ENCODE measurements at places on chromosomes 4 and X.

- no peak for DNase-seq
These were observed 88.3 kb upstream of the GRID2 start for GRCh38 chr4:92215476-92215875.

- DNase-seq, result no peak
These were observed 104.1 kb downstream of the IL1RAPL2 start for GRCh38 chrX:104670051-104670450.

DNA sequence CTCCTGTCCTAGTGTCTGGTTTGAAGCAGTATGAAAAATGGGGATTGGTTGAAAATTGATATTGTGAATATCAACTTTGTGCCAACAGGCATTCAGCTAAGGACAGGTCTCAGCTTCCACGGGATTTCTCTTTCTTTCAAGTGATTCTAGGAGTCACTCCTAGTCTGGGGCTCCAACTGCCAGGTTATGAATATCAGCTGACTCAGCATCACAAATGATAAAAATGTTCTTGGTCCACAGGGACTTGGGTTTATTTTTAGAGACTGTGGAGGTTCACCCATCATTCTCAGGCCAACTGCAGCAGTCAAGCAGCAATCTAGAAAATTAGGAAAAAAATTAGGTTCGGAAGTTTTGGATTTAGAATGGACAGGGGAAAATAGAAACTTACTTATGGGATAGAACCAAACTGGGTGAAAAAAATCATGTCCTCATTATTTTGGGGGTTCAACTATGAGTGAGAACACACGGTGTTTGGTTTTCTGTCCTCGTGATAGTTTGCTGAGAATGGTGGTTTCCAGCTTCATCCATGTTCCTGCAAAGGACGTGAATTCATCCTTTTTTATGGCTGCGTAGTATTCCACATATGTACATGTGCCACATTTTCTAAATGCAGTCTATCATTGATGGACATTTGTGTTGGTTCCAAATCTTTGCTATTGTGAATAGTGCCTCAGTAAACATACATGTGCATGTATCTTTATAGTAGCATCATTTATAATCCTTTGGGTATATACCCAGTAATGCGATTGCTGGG, 29.0 kb upstream of the TCP11X1 start:
- DNase-seq, result no peak

DNA sequence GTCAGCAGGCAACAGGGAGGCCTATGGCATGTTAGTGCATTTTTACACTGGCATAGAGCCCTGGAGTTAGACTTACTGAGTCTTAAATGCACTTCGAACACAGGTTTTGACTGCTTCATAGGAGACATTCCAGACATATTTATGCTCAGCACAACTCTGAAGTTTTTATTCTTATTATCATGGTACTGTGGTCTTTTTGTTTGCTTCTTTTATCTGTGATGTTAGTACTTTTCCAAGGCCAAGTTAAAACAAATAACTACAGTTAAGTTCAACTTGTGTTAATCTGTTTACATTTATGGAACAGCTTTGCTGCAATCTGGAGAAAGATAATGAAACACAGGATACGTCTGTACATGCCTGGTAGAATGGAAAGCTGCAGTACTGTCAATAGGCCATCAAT, 76.5 kb downstream of the COL4A5 start:
- no peak for DNase-seq

GRCh38 chr4:7900334-7900909, 39.2 kb downstream of the AFAP1 start:
- DNase-seq, result no peak

DNA sequence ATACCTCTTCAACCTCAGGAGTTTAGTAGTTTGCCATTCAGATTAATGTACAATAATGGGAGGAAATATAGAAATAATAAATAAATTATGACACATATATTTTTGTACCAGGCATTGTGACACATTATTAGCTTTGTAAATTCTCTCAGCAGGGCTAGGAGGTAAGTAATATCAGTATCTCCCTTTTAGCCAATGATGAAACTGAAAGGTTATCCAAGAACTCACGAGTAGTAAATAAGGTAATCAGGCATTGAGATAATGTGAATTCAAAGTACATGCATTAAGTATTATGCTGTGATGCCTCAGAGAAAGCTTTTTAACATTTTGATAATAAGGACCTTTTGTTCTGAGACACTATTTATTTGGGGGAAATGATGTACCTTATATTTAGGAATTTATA, 5.3 kb upstream of the ARAP2 start:
- DNase-seq, result no peak

GRCh38 chrX:155334486-155335336, at the start of gene CLIC2:
CLIC2 (minus strand) TSS chrX:155334614; CDS start chrX:155334427, 187 bp downstream.
- DNase-seq, result no peak

DNA sequence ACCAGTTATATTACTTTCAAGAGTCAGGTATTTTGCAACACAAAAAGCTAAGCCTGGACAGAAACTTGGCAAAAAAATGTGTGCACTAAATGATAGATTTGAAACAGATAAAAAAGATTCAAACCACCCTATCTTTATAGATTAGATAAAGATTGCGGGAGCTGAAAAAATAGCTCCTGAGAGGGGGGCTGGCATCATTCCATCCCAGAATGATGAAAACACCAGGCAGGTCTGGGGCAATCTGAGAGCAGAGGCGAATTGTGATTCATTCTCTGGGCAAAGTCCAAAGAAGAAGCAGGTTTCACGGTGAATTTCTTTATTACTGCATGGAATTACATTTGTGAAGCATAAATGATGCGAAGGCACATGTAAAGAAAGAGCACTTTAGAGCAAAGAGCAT, 168.5 kb upstream of the DMD start:
- DNase-seq, result no peak

DNA sequence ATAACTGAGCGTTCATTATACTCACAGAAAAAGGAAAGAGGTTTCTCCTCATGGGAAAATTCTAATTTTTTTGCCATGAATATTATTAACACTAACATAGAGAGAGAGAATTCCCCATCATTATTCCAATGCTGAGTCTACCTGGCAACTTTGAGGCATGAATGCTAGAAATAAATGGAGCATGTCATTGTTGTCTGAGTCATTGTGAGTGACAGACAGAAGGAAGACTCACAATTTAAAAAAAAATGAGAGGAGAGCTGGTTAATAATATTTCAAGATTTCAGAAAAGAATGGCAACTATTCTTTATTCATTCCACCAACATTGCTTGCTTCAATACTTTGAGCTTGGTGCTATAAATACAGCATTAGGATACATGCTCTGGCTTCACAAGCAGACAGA, 170.4 kb upstream of the HS3ST1 start:
- DNase-seq, result no peak

DNA sequence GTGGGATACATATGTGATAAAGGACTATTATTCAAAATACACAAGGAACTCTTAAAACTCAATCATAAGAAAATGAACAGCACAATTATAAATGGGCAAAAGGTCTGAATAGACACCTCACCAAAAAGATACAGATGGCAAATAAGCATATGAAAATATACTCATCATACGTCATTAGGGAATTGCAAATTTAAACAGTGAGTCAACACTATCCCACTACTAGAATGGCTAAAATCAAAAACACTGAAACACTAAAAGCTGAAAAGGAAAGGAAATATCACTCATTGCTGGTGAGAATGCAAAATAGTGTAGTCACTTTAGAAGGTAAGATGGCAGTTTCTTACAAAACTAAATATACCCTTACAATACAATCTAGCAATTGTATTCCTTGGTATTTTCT, 597.0 kb upstream of the PABPC4L start:
- DNase-seq, result no peak

- DNase-seq, result no peak
These were observed 403.7 kb upstream of the TRAM1L1 start for GRCh38 chr4:117489107-117489506.

- no peak for DNase-seq
These were observed 173.5 kb upstream of the FMR1 start for GRCh38 chrX:147738265-147738664.

DNA sequence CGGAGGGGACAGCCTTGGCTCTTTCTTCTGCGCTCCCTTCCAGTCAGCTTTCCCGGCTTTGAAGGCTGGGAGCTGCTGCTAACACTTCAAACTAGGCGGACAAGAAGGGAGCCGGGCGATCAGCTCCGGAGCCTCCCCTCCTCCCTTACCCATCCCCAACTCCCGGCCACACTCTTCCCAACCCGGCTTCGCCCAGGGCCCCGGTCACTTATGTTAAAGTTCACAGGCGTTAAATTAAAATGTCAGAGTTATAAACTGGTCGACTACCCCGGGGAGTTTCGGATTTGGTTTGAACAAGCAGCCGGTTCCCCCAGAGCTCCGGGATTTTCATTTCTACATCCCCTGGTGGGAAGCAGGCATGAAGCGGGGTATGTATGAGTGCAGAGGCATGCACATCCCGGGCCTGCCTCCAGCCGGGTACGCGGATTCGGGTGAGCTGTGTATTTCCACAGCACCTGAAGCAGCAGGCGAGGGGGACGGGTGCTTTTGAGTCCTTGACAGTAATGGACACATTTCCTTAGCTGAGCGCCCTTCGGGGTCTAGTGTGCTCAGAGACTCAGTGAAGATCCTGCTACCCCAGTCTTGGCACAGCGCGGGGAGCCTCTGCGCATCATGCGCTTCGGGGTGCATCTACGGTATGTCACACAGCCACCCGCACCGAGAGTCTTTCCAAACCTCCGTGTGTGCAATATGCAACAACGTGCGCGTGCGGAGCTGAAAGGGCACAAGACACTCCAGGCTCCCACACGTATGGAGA, 880 bp downstream of the UNC5C start:
- no peak for DNase-seq

DNA sequence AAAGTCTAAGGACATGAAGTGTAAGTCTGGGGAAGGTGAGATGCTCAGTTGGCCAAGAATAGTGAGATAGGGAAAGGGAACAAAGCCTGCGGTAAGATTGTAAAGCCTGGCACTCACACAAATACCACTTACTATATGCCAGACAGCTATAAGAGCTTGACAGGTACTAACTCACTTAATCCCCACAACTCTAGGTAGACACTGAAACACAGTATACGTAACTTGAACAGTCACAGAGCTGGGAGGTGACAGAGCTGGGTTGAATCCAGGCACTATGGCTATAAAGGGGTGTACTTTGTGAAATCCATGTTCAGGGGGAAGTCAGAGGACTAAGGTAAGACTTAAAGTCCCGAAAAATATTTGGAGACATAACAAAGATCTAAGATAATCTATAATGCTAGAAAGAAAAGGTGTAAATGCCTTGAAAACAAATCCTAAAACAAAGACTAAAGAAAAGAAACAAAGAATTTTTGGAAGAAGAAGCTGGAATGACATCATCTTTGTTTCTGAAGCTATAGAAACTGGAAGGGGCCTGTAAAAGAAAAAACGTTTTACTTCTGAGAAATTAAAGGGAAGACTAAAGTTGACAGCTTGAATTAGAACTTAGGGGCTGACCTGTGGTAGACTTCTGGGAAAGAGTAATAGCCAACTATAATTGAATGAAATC, 172.5 kb downstream of the PPP3CA start:
- DNase-seq, result no peak

GRCh38 chr4:154478128-154478527, 13.5 kb downstream of the DCHS2 start:
- no peak for DNase-seq

GRCh38 chr4:186020106-186020792, 48.7 kb upstream of the TLR3 start:
- DNase-seq, result no peak

- no peak for DNase-seq
These were observed 50.2 kb downstream of the SMAD1 start for GRCh38 chr4:145531859-145532258.

DNA sequence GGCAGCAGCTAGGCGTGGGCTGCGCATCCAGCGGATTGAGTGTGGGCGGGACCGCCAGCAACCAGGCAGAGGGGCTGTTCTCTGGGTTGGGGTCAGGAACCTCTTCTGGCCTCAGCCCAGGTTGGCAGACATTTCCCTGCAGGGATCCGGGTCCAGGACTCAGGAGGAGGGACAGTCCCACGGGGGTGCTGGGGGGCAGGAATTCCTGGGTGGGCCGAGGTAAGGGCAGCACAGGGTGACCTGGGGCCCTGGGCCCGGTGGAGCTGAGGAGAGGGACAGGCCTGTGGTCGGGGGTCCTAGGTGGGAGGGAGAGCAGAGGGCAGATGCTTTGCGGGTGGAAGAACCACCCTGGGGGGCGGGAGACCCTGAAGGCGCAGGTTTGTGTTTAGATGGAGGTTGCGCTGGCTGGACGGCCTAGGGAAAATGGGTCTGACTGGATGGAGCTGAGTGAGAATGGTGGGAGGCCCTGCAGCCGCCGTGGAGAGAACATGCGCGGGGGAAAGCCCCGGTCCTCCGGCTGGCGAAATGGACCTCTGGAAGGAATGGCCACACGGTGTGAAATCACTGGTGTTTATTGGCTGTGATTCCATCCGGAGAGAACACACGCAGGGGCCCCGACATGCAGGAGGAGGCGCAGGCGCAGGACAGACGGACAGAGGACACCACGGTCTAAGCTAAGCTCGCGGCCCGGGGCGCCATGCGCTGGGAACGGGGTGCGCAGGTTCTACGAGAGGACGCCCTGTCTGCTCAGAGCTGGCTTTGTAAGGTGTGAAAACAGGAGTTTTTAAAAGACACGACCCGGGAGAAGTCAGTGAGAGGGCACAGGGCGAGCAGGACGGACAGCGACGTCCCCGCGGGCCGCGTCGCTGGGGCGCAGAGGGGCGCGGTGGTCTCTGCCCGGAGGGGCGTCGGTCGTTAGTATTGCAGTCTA, 41.3 kb downstream of the CPLX1 start:
- no peak for DNase-seq

GRCh38 chr4:2961421-2961810, 1.8 kb downstream of the NOP14 start:
- DNase-seq, result no peak

GRCh38 chr4:150280081-150280895, 202.0 kb downstream of the DCLK2 start:
- DNase-seq, result no peak

DNA sequence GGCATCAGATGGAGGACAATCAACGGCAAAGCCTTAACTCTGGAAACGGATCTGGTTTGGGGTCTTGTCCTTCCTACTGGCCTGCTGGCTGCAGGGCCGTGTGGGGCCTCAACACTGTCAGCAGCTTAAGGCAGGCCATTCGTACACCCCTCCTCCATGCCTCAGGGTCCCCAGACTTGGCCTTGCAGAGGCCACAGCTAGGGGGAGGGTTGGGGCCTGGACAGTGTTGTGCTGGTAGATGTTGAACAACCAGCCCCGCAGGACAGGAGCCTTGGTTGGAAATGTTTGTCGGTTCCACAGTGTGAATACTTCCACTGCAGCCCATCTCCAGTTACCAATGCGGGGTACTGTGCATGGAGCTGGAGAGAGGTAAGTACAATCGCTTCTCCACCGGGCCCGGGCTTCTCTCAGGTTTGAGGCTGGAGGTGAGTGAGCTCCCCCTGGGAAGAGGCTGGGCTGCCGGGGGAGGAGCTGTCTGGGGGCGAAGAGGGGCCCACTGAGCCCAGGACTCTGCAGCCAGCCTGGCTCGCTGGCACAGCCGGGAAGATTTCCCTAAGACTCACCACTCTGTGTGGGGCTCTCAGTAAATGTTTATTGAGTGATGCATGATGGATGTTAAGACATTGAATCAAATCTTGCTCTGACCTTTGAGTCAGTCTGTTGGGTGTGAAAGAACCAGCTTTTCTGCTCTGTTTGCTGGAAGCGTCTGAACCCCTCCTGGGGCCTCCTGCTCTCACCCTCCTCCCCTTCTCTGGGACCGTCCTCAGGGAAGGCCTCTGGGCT, 19.7 kb upstream of the GPR78 start:
- no peak for DNase-seq

- DNase-seq, result peak; percentile 72
These were observed at the start of gene JAKMIP1 for GRCh38 chr4:6200011-6200921. JAKMIP1 (minus strand) TSS chr4:6200549; CDS start chr4:6112850, 87,699 bp downstream.

- DNase-seq, result no peak
These were observed 21.8 kb downstream of the SPANXC start for GRCh38 chrX:141220342-141221008.
